Astrocyte of the cerebellum (primary cell): ENCODE measurements at places on chromosomes 1 and 21.

- DNase-seq: no peak
Observed at GRCh38 chr1:117695796-117696490, 90.1 kb downstream of the TENT5C start.

GRCh38 chr21:34874684-34875513 lies 174.2 kb downstream of the RUNX1 start:
- DNase-seq: no peak

DNA sequence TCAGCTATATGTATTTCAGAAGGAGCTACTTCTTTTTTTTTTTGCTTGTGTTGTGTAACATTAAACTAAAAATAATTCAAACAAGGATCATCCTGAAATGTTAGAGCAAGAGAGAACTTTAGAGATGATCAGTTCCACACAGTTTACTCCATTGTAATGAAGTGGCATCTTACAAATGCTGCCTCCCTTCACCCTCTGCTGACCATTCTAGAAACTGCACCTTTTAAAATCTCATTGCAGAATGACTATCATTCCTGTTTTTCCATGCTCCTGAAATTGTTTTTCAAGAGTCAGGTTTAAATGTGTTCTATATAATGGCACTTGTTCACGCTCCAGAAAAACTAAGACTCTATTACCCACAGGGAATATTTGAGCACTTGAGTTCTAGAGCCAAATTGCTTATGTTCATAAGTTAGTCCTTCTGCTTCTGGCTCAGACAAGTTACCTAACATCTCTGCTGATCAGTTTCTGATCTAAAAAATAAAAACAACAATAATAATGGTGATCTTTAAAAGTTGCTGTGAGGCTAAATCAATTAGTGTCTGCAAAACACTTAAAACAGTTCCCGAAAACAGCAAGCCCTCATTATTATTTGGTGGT lies 21.5 kb upstream of the SLC44A5 start:
- peak; percentile 29 for DNase-seq

DNA sequence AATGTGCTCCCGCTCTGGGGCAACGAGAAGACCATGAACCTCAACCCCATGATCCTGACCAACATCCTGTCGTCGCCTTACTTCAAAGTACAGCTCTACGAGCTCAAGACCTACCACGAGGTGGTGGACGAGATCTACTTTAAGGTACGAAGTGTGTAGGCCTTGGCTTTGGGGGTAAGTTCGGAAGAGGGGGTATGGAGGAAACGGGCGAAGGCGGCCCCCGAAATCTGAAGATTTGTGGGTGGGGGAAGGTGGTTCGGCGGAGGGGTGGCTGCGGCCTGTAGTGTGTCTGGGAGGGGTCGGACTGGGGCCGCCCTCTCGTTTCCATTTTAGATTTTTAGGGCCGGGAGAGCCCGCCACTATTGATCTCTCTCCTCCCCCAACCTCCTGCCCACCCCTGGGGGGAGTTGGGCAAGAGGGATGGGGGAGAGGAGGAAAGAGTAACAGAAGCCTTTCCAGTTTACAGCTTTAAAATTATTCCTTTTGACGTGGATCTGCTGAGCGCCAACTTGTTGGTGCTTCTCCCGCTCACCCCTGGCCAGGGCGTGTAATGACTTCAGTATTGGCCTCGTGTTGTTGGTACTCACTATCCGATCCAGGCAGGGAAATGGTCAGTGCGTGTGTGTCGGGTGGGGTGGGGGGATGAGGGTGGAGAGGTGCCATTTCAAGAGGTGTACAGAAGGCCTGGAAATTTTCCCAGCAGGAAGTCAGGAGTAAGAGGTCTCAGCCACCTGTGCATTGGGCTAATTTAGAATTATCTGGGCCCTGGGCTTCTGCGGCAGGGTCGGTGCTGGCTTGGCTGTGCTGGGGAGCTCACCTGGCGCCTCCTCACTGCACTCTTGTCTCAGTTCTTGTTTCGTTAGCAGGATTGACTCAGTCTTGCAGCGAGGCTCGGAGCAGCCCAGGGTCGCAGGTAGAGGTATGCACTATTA lies 880 bp downstream of the PRPF38B start:
- peak; percentile 46 for DNase-seq

DNA sequence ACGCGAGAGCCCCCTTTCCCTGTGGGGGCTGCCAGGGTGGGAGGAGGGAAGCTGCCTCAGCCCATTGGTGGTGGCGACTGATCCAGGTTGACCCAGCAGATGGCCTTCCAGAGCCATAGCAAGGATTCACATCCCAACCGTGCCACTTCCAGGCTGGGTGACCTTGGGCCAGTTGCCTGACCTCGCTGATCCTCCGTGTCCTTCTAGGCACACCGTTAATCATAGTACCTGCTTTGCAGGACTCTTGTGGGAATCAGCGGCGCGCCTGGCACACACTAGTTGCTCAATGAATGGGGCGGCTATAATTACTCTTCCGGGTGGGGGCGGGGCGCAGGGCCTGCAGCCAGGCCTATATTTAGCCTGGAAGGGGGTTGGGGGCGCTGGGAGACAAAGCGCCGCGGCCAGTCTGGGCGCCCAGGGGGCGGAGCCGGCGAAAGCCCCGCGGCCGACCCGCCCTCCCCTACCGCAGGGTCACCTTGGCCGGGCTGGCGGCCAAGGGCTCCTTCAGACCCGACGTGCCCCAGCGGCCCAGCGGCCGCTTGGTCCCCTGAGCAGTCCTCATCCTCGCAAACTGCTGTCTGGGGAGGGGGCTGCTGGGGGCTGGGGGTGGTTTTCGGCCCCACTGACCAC lies 5.1 kb downstream of the HSPB7 start:
- DNase-seq: peak; percentile 24

- no peak for DNase-seq
Observed at GRCh38 chr1:247335882-247336281, 4.2 kb upstream of the ZNF496 start.

- peak; percentile 57 for DNase-seq
Observed at GRCh38 chr1:22808676-22809483, 98.2 kb downstream of the EPHB2 start.

DNA sequence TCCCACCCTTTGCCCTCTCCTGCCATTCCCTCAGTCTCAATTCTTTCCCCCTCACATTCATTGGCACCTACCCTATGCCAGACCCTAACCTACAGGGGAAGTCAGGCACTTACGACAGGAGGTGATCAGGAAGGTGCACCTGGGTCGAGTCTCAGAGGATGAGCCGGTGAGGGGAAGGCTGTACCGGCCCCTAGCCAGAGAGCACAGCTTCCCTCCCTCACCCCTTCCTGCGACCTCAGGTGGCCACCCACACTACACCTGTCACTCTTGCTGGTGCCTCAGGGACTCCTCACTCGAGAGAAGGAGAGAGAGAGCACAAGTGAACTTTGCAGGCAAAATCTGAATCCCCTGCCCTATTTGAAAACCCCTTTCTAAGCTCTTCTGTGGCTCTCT lies 1.7 kb upstream of the MYOM3 start:
- no peak for DNase-seq

DNA sequence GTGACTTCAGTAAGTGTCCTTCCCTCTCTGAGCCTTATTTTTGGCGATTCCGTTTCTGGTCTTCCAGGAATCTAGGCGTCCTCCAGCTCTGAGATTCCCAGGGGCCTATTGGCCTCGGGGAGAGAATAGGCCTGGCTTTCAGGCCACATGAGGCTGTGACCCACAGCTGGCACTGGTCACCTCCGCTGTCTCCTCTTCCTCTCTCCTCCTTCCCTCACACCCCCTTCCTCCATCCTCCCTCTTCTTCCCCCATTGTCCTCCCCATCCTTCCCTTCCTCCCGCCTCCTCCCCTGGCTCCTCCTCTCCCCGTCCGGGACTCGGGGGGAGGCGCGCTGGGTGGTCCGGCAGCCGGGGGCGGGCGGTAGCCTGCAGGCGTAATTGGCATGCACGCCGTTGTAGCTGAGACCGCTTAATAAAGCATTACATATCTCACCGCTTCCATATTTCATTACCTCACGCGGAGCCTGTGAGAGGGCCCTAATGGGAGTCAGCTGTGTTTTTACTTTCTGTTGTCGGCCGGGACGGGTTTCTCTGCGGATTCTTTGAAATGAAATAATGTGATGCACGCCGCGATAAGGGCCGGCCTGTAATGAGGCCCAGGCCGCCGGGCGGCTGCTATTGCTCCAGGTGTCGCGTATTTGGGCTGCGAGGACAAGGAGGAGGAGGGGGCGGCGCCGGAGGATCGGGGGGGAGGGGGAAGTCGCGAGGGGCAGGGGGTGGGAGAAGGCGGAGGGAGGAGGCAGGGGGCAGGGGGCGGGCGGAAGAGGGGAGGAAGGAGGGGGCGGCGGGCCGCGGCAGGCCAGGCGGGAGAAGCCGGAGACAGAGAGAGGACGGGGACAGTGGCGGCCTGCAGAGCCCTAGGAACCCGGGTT lies 95.3 kb downstream of the FOXD2 start:
- DNase-seq: peak; percentile 39

DNA sequence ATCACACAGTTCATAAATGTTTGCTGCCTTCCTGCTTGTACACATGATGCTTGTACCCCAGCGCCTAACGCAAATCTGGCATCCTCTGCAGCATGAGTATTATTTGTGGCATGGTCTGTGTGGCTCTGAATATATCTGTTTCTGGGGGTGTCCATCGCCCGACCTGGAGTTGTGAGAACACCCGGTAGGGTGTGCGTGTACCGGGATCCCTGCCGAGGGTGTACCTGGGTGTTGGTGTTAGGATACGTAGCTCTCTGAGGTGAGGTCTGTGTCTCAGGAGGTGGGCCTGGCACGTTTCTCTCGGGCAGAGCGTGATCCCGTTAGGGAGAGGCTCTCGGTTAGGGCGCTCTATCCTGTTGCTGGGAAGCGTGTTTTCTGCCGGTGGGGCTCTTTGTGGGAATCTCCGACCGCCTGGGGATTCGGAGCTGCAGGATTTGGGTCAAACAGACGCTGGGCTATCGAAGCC lies 10.4 kb upstream of the CDC20 start:
- no peak for DNase-seq

- DNase-seq: no peak
Observed at GRCh38 chr1:36881068-36881405, 153.3 kb downstream of the GRIK3 start.

DNA sequence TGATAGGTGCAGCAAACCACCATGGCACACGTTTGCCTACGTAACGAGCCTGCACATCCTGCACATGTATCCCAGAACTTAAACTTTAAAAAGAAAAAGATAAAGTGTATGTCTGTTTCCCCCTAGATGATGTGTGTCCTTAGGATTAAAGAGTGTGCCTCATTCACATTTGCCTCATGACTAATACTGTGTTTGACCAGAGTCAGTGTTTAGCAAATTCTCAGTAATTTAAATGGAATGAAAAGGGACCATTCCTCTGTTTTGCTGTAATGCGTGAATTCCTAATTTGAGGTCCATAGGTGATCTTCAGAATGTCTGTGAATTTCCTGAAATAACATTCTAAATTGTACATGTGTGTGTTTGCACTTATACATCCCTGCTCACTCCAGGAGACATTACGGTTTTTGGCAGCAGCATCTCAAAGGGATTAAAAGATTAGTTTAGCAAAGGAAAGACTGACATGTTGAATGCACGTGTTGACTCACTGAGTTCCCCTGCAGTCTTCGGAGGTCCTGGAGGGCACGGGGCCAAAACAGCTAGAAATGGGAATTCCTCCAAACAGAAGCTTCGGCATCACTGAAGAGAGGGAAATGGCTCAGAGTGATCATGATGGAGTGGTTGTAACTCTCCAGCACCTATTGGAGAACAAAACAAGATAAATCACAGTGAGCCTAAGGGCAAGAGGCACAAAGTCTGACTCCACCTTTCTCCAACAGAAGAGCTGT lies 19.1 kb upstream of the SLC35F3 start:
- no peak for DNase-seq

DNA sequence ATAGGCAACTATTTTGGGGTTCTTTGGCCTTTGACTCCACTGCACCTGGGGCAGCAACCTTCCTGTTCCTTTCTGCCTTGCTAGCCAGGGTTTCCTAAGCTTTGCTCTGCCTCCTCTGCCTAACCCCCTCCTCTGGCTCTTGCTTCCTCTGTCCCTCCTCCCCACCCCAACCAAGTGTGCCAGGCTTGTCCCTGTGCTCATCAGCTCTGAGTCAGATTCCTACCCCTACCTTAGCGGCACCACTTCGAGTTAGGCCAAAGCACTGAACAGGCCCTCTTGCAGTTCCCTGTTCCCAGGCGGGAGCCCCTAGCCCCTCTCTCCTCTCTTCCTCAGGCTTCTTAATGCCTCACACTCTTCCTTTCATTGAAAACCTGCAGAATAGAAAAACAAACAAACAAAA lies 74.8 kb upstream of the HAO2 start:
- no peak for DNase-seq

GRCh38 chr1:67559222-67559700 lies 125.7 kb upstream of the GADD45A start:
- DNase-seq: no peak

- no peak for DNase-seq
Observed at GRCh38 chr1:42983253-42983652, 24.6 kb upstream of the SLC2A1 start.

DNA sequence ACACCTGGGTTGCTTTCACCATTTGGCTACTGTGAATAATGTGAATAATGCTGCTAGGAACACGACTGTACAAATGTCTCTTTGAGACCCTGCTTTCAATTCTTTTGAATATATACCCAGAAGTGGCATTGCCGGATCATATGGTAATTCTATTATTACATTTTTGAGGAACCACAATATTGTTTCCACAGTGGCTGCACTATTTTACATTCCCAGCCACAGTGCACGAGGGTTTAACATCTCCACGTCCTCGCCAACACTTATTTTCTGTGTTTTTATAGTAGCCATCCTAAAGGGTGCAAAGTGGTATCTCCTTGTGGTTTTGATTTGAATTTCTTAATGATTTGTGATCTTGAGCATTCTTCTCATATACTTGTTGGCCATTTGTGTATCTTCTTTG lies 15.7 kb downstream of the FHAD1 start:
- DNase-seq: no peak

DNA sequence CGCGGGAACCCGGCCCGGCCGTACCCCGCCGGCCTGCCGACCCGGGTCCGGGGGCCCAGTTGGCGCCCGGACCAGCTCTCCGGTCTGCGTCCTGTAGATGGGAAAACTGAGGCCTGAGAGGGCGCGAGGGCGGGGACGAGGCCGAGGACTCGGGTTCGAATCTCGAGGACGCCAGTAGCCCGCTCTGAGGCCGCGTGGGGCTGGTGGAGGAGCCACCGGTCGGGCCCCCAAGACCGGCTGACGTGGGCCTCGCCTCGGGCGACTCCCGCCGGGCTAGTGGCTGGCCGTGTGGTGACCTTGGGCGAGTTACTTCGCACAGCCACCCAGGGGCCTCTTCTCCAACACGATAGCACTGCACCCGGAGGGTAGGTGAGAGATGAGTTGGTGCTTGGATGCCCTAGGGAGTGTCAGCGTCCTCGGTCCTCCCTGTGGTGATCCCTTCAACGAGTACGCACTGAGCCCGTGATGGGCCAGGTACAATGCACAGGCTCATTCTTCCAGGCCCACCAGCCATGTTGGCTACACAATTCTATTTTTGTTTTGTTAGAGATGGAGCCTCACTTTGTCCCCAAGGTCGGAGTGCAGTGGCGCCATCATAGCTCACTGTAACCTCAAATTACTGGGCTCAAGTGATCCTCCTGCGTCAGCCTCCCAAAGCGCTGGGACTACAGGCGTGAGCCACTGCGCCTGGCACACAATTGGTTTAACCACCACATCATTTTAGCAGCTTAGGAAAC lies 404 bp upstream of the SCMH1 start:
- DNase-seq: no peak

GRCh38 chr1:201633297-201633696 lies 94.4 kb downstream of the NAV1 start:
- DNase-seq: no peak
